ENCODE measurements at places on chromosomes 3 and 15.

GRCh38 chr3:171001957-171002694, 24.4 kb downstream of the SLC2A2 start:
- no peak for DNase-seq

- no peak for DNase-seq
Measured at GRCh38 chr15:33671456-33671855, 296.8 kb upstream of the CHRM5 start.

GRCh38 chr3:58519668-58520402, 17.2 kb downstream of the ACOX2 start:
- DNase-seq, result no peak

DNA sequence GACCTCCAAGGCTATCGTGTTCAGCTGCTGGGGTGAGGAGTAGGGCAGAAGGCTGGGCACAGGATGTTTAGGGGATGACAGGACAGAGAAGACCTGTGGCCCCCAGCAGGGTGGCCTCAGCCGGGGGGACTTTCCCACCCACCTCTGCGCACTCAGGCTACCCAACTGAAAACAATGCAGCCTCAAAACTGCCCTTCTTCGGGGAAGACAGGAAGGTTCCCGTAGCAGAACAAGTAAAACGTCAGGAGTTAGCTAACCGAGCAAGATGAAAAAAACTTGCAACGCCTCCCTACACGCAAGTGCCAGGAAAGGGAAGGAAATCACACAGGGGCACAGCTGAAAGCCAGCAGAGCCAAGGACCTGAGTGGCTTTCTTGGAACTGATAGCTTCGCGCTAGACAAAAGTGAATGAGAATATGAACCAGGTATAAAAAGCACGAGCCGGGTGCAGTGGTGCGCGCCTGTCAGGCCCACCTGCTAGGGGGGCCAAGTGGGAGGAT, 38.4 kb upstream of the FURIN start:
- DNase-seq, result no peak

- DNase-seq, result no peak
Measured at GRCh38 chr15:72205273-72205672, 7.7 kb upstream of the GRAMD2A start.

DNA sequence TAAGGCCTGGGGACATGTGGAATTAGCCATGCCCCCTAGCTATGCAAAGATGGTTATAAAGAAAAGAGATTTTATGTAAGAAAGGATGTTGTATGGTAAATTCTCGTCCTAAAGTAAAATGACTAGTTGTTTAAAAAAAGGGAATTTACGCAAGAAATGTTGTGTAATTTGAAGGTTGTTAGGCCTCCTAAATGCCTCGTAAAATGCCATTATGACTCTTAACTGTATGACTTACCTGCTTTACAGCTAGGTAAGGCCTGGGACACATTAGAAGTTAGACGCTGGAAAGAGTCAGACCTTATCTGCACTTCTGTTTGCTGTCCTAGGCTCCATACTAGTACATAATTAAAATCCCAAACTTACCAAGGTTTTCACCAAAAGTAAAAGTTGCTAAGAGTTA, 17.5 kb upstream of the HHATL start:
- no peak for DNase-seq

DNA sequence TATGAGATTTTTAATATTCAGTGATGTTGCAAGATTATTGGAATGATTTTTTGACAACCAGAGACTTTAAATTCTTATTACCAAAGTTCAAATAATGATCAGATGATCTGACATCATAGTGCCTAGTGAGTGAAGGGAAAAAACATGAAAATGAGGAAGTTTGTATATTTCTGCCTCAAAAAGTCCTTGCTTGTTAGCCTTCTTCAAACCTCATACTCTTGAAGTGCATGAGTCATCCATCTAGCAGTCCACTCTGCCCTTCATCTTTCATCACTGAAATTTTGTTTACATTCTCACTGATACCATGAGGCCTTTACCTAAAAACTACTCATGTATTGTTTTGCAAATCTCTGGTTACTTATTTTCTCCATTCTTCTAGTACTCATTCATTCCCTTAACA, 23.9 kb upstream of the OR5H6 start:
- no peak for DNase-seq

- DNase-seq, result no peak
Measured at GRCh38 chr3:195154793-195155535, 116.0 kb downstream of the XXYLT1 start.

- DNase-seq, result no peak
Measured at GRCh38 chr3:31461426-31461825, 71.3 kb upstream of the STT3B start.

DNA sequence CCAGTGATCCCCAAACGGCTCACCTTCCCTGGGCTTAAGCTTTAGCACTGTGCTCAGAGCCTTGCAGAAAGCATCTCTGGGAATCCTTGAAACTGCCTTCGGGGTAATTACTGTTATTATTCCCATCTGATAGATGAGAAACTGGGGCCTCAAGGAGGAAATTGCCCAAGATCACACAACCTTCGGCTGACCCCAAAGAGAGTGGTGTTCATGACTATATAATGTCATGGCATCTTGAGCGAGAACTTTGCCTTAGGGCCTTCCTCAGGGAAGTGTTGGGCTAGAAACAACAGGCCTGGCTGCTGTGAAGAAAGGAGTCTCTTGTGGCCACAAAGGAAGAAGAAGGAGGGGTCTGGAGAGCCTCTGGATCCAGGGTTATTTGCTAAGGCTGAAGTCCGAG, 388.7 kb upstream of the CFAP20DC start:
- no peak for DNase-seq

DNA sequence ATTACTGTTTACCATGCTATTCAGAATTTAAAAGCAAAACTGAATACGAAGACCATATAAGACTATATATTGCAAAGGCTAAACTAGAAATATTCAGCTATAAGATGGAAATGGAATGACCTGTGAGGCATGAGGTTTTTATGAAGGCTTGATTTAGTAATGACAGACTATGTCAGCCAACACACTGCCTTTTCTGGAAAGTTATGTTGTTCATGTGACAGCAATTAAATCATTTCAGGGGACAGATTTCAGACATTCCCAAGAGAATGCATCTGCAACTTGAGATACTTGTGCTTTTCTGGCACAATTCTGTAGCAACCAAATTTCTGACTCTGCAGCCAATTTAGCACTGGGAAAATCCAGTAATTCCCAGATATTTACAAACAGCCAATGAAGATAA, 8.6 kb upstream of the GATM start:
- DNase-seq, result no peak

DNA sequence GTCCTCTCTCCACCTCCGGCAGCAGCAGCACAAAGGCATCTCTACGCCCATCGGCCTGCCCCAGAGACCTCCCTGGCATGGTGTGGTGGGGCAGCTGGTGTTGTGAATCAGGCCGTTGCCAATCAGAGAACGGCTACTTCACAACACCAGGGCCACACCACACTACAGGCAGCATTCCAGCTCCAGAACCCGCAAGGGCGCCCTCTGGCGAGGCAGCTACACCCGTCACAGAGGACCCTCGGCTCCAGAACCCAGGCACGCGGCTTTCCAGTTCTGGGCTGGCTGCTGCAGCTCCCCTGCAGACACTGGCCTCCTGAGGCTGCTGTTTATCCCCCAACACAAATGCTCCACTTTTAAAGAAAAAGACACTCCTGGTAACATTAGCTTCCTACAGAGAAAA, 127.5 kb upstream of the TOPAZ1 start:
- DNase-seq, result peak; percentile 26

DNA sequence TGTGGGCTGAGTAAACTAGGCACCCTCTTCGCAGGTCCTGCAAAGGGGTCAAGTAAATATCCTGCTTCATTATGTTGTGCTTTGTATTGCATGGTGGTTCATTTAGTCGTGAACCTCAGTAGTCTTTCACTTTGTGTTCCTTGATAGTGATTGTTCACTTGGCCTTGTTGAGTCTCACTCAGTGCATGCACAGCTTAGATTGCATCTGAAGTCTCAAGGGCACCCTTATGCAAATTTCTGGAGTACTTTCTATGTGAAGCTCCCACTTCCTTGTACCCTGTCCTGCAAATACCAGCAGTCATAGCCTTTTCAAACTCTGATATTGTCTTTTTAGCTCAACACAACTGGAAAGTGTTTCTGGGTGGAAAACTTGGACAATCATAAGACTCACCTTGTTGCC, 519.2 kb downstream of the NAALADL2 start:
- DNase-seq, result no peak

GRCh38 chr3:53287131-53287629, 31.4 kb upstream of the TKT start:
- DNase-seq, result no peak

GRCh38 chr15:32918547-32918946, 200.7 kb downstream of the GREM1 start:
- no peak for DNase-seq

DNA sequence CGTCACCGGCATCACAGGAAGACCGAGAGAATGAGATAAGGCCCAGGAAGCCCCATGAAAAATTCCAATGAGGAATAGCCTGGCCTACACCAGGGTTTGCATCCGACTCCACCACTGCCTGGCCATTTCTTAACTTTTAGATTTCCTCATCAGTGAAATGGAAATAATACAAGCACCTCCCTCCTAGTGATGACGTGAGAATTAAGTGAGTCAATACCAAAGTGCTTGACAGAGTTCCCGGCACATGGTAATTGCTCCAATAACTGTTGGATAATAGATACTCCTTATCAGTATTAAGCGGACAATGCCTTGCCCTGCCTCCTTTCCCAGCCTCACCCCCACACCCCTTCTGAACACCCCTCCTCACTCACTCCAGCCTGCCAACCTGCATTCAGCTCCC, 105.4 kb downstream of the TLE3 start:
- no peak for DNase-seq

GRCh38 chr3:135034891-135035440, 239.9 kb downstream of the EPHB1 start:
- no peak for DNase-seq

Measured in activated CD4-positive, alpha-beta T cell treated with anti-CD3 and anti-CD28 coated beads, Interleukin-2, amount 50 U/mL, for 1 hour (primary cell).